Endodermal cell (in vitro differentiated cells): ENCODE measurements at places on chromosomes 11 and 22. TPM values are rescaled to one million over a fixed set of nuclear protein-coding genes. Genes with fewer than 3 reads are reported as not detected.

The OVOL1 gene
- total RNA-seq, result 3.1 to 7.3 TPM (median 3.4 TPM) in 3 replicates

- H3K27me3 ChIP-seq, result peaks cover 21% of the 10 kb centered on the region
- no peak within 1 kb of the TSS for H3K27ac ChIP-seq
- H3K36me3 ChIP-seq, result no peaks in the 10 kb centered on the region
- peaks cover 14% of the 10 kb centered on the region for H3K4me1 ChIP-seq
- DNase-seq, result no peak
Measured at GRCh38 chr11:131370090-131370751, at the start of gene NTM. TSS of gene NTM (plus strand) at chr11:131370615.

The PRPF19 gene
- total RNA-seq, result 54.1 to 117 TPM (median 109 TPM) in 3 replicates

- no peaks in the 10 kb centered on the region for H3K36me3 ChIP-seq
- H3K4me1 ChIP-seq, result no peaks in the 10 kb centered on the region
- H3K27me3 ChIP-seq, result peaks cover 19% of the 10 kb centered on the region
- no peak overlapping the region for H3K4me3 ChIP-seq
Measured at GRCh38 chr22:36756031-36756430, 19.9 kb downstream of the IFT27 start.

DNA sequence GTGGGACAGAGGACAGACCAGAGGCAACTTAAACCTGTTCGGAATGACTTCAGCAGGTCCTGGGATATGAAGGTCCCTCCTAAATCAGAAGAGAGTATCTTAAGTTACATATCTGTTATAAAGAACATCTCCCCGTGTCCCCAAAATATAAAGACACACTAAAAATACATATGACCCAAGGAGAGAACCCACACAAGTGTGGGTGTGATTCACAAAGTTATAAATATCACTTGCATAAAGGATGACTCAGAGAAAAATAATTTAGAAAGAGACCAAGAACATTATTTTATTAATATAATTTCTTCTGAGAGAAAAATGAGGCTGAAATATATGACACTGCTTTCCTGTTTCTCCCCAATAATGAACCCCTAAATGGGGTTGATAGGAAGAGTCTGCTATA is 14.2 kb downstream of the OR5B21 start:
- DNase-seq, result no peak
- no peak overlapping the region for H3K4me3 ChIP-seq
- H3K27ac ChIP-seq, result no peak overlapping the region
- no peaks in the 10 kb centered on the region for H3K4me1 ChIP-seq
- H3K27me3 ChIP-seq, result peaks cover 4% of the 10 kb centered on the region

DNA sequence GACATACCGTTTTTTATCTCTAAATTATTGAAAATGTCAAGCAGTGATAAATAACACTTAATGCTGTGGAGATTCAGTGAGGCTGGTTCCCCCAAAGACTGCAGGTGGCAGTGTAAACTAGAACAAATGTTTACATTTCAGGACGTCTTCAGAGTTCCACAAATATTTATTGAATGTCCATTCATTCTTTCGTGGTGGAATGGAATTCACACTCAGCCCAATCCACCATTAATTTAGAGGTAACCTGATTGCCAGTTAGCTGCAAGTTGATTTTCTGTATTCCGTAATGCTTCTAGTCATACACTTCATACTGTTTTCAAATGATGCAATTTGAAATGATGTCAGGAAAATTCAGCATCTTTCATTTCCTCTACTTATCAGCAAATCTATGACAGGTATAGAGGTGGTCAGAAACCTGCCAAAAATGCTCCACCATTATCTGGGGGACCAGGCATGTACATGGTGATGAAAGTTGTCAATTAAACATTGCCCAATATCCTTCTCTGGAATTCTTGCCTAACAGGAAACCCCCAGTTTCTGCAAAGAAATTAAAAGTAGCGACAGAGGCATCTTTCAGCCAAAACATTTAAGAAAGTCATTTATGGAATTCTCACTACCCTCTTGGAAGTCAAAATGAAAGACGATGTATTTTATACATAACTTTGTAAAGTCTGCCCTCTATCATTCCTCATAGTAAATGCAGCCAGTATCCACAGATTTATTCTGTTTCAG is 94.3 kb upstream of the BMAL1 start:
- peak overlapping the region; percentile 32 for H3K4me3 ChIP-seq
- no peaks in the 10 kb centered on the region for H3K27me3 ChIP-seq
- H3K4me1 ChIP-seq, result no peaks in the 10 kb centered on the region
- DNase-seq, result no peak

The SYT13 gene
- total RNA-seq, result 2.8 and 3.2 TPM in 2 replicates

DNA sequence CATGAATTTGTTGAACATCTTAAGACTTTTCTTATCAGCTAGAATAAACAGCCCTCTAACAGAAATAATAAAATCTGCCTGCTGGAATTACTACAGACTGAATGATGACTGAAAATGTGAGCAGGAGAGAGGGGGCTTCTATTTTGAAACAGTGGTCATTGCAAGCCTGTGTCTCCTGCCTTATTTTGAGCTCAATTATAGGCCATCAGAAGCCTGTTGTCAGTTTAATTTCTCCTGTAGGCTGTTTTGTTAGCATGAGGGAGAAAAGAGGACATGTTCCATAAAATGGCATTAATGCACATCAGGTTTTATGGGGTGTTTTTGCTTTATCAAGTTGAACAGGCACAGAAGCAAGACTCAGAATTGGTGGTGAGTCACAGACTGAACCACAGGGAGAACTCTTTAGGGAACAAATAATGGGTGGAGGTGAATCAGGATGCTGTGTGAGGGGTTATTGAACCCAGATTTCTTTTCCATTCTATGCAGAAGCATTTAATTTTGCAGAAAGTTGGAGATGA is 129.1 kb downstream of the PARVA start:
- no peak overlapping the region for H3K4me3 ChIP-seq
- H3K4me1 ChIP-seq, result peaks cover 10% of the 10 kb centered on the region
- no peaks in the 10 kb centered on the region for H3K27me3 ChIP-seq
- H3K36me3 ChIP-seq, result peaks cover 11% of the 10 kb centered on the region
- no peak for DNase-seq
- no peak overlapping the region for H3K27ac ChIP-seq
